Inflammatory macrophage (primary cell): ENCODE measurements at places on chromosomes 1 and 21.

DNA sequence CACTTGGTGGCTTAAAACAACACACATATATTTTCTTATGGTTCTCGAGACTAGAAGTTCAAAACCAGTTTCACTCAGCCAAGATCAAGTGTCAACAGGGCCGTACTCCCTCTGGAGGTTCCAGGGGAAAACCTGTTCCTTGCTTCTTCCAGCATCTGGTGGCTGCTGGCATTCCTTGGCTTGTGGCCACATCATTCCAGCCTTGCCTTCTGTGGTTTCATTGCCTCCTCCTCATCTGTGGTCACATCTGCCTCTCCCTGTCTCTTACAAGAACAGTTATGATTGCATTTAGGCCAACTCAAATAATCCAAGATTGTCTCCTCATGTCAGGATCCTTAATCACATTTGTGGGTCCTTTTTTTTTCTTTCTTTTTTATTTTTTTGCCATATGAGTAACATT, 240.7 kb upstream of the HOOK1 start:
- no peak for DNase-seq

DNA sequence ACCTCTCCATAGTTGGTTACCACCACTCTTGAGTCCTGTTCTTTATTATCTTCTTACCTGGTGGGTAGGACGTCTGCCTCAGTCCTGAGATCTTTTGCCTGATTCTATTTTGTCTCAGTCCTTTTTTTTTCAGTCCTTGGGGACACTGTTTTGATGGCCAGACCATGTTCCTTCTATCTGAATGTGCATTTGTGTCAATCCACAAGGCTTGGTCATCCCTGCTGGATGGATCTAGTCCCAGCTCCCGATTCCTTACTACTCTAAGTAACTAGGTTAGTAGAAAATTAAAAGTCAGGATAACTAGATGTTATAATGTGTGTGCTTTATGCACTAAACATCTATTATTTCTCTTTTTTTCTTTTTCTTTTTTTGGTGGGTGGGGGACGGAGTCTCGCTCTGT, 28.1 kb upstream of the AK4 start:
- DNase-seq = no peak

DNA sequence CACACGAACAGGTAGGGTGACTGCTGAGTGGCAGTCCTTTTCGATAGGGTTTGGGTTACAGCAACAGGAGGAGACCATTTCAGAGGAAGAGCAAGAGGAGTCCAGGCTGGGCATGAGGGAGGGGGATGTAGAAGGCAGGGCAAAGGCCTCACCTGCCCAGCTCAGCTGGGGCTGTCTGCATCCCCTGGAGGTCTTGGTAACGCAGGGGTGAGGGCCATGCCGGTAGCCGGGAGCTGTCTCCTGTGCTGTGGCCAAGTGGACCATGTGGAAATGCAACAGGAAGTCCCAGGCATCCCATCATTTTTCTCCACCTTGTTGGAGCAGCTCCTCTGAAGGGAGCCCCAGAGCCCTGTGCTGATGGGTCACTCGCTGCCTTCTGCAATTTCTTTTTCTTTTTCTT, 105.4 kb upstream of the C1orf174 start:
- no peak for DNase-seq

DNA sequence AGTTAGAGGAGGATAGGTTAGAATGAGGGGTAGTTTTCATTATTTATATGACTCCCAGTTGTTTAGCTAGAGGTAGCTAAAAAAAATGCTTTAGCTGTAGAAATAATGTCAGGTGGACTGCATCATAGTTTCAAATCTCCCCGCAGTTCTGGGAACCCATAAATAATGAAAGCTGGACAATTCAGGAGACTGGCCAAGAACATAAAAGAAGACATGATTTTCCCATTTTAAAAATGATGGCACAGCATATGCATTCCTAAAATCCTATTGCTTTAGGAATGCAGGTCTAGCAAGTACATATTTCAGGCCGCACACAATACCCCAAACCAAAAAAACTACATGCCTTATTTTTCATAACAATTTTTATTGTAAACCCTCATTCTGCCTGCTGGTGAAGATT, 143.3 kb downstream of the CTH start:
- DNase-seq = no peak

DNA sequence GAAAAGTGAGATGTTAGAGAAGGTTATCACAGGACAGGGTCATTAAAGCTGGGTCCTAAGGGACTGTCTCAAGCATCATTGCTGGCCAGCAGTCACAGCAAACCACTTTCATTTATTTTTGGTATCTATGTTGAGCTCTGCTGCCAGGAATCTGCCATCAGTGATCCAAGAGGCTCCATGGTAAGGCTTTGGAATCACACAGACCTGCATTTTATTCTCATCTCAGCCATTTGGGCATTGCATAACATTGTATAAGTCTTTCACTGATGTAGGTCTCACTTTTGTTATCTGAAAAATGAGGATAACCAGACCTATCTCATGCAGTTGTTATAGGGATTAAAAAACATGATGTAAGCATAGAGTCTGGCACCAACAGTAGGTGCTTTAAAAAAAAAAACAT, 77.5 kb downstream of the OMA1 start:
- no peak for DNase-seq

- no peak for DNase-seq
These were observed 34.7 kb downstream of the ZBTB17 start for GRCh38 chr1:15941044-15941840.

DNA sequence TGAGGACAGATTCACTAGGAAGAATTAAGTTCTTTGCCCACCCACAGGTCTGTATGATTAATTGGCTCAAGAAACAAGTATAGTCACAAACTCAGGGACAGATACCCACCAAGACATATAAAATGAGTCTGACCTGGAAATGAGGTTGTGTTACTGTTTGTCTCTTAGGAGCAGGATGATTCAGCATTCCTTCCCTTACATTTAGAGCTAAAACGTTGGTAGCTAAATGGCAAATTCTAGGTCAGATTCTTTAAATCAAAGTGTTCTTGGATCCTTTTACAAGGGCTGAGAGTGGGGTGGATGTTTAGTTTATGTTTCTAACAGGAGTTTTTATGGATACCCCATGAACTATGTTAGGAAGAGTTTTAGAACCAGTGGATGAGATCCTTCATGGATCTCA, 4.7 kb downstream of the RIMKLA start:
- no peak for DNase-seq

DNA sequence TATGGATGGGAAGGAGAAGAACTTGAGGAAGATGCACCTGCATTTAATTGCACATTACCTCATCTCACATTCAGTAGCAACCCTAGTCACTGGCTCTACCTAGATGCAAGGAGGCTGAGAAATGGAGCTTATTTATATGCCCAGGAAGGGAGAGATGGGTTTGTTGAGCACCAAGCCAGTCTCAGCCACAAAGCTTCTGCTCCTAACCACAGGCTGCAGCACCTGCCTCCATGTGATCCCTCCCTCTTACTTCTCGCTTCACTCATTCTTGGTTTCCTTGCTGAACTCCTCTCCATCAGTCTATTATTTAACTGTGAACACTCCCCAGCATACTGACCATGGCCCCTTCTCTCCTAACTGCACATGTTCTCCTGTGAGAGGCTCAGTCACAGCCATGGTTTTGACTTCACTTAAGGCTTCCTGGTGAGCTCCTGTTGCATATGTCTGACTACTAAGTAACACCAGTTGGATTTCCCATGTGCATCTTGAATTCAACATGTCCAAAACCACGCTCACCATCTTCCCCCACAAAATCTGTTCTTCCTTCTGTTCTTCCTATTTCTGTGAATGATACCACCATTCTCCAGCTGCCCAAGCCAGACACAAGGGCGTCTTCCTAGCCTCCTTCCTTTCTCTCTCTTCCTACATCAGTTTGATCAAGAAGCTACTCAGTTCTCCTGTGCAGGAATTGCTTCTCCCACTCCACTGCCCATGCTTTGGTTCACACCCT, 139.8 kb downstream of the AK5 start:
- DNase-seq = no peak

DNA sequence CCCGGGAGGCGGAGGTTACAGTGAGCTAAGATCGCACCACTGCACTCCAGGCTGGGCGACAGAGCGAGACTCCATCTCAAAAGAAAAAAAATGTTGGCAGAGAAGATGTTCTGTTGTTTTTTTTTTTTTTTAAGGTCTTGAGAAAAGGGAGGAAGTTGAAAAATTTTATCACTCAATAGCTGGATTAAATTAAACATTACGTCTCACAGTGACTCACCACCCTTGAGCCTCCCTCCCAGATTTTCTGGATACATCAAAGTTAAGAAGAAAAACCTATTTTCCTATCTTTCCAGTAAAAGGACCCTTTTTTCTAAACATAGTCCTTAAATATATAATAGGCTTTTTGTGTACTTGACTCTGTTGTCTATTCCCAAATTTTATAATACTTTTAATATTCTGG, 35.5 kb downstream of the IFNAR1 start:
- no peak for DNase-seq

GRCh38 chr1:186658999-186659398, 21.2 kb downstream of the PTGS2 start:
- no peak for DNase-seq

DNA sequence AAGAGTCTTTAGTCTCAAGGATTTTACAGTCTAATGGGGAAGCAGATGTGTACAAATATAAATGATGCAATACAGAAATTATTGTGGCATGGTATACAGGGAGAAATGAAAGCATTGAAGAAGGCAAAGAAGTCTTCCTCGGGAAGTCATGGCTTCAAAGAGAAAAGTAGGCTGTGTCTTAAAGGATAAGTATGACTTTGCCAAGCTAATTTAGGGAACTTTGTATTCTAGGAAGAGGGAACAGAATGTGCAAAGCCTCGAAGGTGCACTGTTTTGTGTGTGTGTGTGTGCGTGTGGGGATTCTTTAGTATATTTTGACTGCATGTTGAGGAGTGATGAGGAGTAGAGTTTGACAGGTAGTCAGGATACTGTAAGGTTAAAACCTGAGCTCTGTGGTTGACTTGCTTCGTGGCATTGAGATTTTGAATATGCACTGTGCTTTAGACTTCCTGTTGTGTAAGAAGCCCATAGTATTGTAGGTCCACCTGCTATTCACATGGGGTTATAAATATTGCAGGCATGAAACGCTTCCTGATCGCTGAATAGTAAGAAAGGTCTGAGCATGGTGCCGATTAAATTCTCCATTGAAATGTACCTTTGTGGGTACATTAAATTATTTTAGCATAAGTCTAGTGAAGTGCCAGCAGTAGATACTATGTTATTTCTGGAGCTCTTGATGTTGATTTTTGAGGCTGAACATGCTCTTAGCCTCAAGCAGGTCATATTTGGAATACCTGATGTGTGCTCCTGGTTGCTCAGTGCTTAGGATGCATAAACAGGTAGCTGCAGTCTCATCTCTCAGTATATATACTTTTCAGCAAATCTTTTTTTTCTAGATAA, 8.0 kb downstream of the SMAP2 start:
- peak; percentile 73 for DNase-seq

- DNase-seq = no peak
These were observed 121.8 kb downstream of the TBX15 start for GRCh38 chr1:118866330-118866729.

DNA sequence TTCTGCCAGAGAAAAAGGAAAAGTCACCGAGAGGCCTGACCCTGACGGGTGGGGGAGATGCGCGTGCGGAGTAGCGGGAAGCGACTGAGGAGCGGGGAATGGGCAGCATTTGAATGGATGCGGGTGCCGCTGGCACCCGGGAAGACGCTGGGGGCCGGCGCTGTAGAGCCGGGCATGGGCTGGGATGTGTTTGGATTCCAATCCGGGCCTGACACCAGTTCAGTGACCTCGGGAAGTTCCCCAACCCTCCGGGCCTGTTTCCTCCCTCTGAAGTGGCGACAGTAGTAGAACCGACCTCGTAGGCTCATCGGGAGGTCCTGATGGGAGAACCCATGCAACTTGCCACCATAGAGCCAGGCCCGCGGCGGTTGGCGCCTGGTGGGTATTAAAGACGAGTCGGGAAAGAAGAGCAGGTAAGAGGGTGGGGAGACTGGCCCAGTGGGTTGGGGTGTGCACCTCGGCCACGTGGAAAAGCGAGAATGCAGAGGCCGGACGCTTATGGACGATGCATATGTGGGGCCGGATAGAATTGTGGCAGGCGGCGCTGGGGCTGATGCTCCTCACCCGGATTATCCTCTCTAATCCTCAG, 642 bp upstream of the SLC16A1 start:
- peak; percentile 52 for DNase-seq

DNA sequence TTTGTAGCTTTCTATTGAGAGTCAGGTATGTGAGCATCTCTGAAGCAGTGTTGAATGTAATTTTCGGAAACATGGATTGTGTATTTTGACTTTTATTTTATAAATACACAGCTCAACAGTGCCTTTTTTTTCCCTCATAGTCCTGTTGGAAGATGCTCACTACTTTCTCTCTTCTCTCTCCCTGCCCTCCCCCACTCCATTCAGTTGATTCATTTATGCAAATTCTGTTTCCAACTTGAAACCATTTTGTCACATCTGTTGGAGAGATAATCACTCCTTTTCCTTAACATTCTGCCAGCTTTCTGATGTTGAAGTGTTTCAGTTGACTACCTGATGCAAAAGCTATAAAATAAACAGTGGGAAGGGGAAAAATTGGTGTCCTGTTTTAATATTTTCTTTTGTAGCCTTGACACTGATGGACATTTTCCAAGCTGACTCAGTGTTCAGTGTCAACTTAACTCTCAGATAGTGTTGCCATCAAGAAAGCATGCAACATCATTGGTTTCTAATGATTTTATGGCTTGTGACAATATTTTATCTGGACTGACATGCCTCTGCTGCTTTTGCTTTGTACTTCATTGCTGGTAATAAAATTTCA, 194.5 kb downstream of the HS2ST1 start:
- DNase-seq = no peak

DNA sequence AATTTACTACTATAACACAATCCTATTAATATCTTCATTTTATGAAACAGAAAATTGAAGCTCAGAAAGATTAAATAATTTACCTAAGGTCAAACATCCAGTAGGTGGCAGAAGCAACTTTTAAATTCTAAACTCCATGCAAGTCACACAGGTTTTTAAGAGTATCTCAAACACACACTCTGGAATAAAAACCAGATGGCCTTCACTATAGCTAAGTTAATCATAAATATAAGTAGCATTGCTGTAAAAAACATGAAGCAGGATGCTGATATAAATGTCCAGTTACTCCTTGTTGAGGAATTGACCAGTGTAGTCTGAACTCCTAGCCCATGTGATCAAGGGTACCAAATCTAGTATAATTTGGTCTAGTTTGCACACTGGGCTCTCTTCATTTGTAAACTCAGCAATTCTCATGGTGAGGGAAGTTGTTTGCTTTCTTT, 9.4 kb upstream of the FMO3 start:
- no peak for DNase-seq

DNA sequence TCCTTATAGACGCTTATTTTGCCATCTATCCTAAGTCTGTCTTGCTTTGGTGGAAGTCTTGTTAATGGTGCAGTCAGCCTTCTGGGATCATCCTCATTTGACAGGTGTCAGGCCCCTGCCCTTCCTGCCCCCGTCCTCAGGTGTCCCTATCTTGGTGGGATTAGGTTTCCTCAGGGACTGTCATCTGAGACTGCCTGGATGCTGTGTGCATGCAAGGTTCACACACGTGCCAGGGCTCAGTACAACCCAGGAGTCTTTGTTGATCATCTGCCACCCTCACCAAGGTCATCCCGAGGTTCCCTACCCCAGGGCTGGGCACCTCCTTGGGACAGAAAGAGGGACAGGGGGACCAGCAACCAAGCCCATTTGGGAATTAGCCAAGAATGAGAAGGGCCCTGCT, 18.0 kb downstream of the PADI2 start:
- DNase-seq = no peak
